Thymus (tissue), 14 donors: ENCODE measurements at places on chromosomes 4 and X.

DNA sequence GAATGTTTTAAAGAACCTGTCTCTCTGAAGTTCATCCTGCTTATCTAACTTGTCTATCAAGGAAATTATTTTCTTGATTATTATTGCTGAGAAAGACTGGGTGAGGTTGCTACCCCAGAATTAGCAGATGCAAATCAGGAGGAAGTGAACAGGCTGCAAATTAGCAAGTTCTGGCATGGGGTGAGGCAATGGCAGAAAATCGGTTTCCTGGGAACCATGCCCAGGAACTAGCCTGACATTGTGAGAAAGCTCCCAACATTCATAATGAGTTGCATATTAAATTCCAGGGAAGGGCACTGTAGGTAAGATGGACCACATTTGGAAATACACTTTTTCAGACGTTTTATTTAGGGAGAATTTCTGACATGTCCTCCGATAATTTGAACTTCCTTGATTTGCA lies 11.6 kb downstream of the ARSF start:
- DNase-seq: no peak

DNA sequence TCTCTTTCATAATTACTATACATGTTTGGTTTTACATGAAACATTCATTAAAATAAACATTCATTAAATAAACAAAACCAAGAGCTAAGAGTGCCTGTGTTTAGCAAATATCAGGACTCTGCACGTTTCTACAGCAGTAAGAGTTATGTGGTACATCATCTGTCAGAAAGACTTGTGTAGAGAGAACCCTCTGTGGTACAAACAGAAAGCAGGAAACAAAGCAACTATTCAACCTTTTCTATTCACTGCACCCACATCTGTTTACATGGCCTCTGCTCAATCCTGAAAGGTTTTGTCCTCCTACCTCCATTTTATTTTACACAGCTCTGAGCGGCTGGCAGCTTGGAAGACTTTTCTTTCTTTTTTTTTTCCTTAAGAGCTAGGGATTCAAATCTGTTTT lies 90.7 kb upstream of the PCDH18 start:
- DNase-seq: no peak

DNA sequence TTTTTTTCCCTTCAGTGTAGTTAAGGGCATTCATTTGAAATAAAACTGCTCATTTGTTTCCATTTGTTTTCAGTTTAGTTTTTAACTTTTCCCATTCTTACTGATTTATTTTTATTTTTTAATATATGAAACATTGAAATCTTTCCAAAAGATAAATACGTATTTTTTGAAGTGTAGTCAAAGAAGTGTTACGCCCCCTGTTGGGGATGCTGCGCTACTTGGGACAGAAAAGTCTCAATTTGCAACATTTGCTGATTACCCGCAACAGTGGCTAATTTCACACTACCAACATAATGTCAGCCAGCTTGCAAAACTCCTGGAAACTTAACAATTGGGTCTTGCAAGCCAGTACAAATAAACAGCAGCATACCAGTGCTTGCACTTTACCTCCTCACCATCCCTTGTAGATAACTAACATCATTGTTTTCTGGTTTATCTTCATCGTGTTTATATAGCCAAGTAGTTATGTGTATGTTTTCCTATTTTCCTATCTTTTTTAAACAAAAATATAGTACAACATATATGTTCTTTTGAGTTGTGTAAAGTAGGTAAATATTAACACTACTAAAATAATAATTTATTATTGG lies 158.6 kb downstream of the STPG2 start:
- no peak for DNase-seq

DNA sequence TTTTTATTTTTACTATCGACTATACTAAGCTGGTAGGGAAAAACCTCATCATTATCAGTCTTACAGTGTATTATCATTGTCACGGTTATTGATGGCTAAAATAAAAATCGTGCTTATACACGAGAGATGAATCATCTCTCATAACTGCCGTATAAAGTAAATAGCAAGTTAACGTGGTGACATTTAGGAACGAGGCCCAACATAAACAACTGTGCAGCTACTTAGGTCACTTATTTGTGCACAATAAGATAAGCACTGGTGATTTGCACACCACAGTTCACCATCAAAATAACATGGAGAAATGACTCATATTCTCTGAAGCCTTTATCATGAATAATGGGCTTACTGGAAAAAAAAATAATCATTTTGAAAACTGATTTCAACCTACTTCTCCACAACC lies 482.0 kb upstream of the TENM3 start:
- DNase-seq: no peak

- DNase-seq: no peak
Observed at GRCh38 chr4:98505992-98506391, 152.4 kb downstream of the TSPAN5 start.
